Activated gamma-delta T cell (primary cell): ENCODE measurements at places on chromosomes 12 and 14.

DNA sequence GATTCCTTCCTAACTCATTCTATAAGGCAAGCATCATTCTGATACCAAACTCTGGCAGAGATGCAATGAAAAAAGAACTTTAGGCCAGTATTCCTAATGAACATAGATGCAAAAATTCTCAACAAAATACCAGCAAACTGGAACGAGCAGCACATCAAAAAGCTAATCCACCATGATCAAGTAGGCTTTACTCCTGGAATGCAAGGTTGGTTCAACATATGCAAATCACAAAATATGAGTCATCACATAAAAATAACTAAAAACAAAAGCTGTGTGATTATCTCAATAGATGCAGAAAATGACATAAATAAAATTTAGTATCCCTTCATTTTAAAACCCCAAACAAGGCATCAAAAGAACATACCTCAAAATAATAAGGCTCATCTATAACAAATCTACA, 98.9 kb downstream of the ACSS3 start:
- no peak for DNase-seq

DNA sequence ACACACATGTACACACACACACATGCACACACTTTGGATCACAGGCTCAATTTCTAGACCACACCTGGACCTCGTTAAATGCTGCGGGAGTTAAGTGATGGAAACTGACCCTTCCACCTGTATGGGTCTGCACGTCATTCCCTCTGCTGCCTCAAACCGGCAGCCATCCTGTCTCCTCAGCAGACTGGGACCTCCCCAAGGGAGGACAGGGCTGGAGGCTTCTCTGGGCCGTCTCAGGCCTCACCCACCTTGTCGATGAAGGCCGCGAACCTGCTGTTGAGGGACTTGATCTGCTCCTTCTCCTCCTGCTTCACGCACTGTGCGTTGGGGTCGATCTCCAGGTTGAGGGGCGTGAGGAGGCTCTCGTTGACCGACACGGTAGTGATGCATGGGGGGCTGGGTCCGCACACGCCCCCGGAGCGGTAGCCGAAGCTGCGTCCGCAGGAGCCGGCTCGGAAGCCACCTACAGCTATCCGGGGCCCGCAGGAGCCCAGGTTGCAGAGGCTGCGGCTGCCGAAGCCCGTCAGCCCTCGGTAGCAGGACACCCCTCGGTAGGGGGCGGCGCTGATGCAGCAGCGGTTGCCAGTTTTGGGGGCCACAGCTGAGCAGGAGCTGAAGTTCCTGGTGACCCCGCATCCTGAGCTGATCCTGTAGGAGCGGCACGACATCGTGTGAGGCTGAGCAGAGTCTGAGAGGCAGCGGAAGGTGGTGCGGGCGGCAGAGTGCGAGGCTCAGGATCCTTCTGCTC, at the start of gene KRT85:
Gene KRT85 (minus strand): TSS at position 744 of the 748 bp plus-strand sequence. CDS start 76 bp downstream, at position 668.
- no peak for DNase-seq

- DNase-seq: no peak
Measured at GRCh38 chr14:89317051-89317691, 99.9 kb downstream of the FOXN3 start.

DNA sequence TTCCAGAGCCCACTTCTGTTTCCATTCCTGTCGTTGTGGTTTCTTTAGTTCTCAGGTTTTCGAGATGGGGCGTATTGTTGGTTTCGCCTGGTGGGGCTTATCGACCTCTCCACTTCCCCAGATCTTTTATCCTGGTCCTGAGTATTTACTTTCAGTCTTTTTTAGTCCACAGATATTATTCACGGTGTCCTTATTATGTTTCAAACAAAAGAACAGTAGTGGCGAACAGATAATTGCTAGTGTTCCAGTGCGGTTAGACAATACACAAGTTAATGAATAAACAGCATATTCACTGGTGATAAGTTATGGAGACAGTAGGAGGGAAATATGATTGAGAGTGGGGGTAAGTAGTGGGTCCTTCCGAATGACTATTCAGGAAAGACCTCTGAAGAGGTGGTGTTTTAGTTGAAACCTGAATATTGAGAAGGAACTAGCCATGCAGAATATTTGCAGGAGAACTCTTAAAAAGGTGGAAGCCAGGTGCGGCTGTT, 668 bp downstream of the TMEM260 start:
- DNase-seq: no peak
